GM12891 (cell line): ENCODE measurements at places on chromosomes 3 and 15.
A peak's percentile ranks its signal among the peaks of the same experiment; 100 is the strongest.

DNA sequence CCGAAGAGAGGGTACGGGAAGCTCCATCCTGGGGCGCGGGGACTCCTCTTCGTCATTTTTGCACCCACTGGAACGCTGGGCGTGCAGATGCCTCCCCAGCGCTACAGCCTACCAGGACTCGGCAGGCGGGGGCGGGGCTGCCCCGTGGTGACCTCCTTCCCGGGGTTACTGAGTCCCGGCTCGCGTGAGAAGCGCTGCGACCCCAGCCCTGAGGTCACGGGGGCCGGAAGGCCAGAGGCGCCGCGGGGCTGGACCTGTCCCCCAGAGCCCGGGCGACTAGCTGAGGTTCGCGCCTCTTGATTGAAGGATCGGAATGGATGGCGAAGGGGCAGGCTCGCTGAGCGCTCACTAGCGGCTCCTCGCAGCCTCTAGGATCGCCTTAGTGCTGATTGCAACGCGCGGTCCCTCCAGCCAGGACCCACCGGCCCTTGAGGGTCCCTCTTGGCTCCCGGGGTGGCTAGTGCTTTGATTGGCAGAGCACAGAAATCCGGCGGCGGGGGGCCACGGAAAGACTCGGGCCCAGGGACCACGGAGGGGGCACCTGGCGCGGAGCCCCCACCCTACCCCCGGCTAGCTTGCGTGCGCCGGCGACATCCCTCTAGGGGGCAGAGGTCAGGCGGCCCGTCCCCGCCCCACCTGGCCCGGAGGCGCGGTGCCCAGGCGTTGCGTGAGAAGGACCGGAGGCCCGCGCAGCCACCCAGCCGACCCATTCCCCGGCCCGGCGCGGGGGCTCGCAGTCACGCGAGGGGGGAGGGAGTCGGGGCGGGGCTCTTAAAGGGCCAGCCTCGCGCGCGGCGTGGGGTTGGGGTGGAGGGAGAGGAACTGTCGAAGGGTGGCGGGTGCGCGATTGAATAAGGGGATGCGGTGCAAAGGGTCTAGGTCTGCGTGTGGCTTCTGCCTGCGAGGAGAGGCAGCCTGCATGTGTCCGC, 781 bp upstream of the CYP1A1 start:
- peak; percentile 66 for DNase-seq

- no peak for DNase-seq
Observed at GRCh38 chr3:58495101-58495500, 3.2 kb downstream of the KCTD6 start.

GRCh38 chr3:196274585-196274984, 12.9 kb downstream of the PCYT1A start:
- peak; percentile 62 for DNase-seq

- DNase-seq, result no peak
Observed at GRCh38 chr15:42157381-42157780, 945 bp upstream of the PLA2G4F start.

GRCh38 chr3:169285057-169286033, 378.2 kb downstream of the MECOM start:
- no peak for DNase-seq

DNA sequence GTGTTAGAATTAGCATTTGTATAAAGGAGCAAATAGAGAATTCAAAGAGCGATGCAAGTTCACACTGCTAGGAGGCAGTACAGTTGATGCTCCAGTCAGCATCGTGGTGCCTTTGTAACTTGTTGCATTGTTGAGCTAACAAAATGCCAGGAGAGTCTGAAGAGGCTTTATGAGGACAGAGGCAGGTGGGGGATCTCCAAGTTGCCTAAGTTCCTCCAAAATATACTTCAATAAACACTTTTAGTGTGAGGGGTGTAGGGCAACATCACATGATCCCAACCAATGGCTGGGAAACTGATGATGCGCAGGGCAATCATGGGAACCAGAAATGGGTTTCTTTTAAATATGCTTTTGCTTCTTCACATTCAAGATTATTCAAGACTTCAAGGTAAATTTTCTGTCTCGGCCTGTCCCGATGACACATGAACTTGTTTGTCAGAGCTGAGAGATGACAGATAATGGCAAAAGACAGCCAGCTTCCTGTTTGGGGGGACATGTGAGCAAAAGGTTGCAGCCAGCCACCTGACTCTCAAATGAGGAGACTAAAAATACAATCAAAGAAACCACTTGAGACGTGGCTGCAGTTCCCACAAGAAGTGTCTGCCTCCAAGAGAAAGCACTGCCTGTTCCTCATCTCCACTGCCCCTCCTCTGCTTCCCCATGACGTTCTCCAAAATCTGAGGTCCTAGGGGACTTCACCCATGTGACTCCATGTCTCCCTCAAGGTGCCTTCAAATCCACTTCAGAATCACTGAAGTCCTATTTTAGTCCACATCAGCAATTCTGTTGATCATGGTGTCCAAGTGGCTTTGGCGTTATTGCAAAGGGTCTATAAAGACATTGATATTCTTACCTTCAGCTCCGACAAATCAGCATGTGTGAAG, 39.3 kb downstream of the KLHL6 start:
- no peak for DNase-seq

DNA sequence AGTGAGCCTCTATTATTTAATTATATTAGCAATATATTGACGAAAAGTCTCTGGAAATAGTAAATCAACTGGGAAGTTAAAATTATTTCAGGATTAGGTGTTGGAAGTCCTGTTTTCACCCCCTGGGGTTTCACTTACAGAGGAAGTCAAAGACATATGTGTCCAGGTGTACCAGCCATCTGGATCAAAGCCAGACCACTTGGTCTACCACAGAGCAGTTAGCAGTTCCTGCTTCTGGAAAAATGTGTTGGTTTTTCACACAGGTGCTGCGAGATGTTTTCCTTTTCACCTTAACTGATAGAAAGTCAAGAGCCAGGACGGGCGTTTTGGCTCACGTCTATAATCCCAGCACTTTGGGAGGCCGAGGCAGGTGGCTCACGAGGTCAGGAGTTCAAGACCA, 13.1 kb downstream of the MME start:
- no peak for DNase-seq

DNA sequence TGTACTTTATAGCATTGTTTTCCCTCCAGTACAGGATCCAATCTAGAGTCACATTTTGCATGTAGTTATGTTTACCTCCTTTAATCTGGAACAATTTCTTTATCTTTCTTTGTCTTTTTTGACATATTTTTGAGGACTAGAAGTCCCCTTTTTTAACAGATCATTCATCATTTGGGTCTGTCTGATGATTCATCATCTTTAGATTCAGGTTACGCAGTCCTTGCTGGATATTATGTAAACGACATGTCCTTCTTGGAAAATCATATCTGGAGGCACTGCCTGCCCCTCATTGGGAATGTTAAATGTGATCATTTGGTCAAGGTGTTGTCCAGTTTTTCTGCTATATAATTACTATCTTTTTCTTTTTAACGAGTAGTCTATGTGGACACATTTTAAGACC, 18.3 kb downstream of the TGM4 start:
- no peak for DNase-seq

DNA sequence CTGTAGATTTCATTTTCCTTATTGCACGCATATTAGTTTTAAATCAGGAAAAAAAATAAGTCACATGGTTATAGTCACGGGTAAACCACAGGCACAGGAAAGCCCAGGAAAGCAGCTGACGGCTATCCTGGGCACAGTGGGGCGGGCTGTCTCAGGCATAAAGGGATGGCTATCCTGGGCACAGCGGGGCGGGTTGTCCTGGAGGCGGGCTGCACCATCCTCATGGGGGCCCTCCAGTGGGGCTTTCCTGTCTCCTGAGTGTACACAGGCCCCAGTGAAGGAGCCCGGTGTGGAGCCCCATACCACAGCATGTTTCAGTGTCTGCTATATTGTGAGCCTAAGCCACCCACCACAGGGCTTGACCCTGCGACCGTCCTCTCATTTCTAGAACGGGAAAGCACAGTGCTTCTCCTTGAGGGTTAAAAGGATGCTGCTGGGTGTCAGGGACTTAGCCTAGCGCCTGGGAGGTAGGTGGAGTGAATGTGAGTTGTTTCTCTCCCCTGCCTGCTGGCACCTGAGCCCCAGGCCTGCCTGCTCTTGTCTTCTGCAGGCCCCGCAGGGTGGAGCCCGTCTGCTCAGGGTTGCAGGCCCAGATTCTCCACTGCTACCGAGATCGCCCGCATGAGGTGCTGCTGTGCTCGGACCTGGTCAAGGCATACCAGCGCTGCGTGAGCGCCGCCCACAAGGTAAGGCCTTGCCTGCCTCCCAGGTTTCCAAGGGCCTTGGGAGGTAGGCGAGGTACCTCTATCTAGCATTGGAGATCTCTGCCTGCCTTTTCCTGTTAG, 25.9 kb upstream of the PLXNA1 start:
- no peak for DNase-seq

- DNase-seq, result no peak
Observed at GRCh38 chr3:150681057-150681456, 22.7 kb downstream of the ERICH6 start.

GRCh38 chr3:94121161-94121560, 58.3 kb downstream of the NSUN3 start:
- DNase-seq, result no peak

DNA sequence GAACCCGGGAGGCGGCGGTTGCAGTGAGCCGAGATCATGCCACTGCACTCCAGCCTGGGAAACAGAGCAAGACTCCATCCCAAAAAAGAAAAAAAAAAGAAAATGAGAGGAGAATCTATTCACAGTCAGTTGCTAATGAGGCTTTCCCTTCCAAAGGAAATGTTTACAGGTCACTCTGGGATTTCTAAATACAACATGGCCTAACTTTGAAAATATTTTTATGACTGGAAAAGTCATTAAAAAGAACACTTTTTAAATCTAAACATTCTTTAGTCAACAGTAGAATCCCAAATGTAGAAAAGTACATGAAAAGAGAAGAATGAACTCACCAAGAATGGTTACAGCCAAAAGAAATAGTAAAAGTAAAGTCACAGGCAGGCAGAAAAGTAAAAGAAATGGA, 78.6 kb downstream of the PLD1 start:
- DNase-seq, result no peak

DNA sequence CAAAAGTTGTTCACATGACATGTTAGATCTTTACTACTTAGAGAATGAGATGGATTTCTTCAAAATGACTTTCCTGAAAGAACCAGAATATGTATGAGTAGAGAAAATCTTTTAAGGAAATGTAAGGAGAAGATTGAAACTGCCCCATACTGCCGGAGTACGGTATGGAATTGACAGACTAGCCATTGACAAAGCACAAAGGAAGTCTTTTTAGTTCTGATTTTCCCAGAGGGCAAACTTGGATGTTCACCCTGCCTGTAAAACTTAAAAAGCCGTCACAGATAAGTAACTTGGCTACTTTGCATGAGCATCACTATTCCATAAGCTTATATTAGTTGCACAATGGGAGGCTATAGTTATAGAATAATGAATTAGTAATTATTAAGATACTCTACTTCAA, 93.8 kb downstream of the NECTIN3 start:
- DNase-seq, result no peak

- DNase-seq, result no peak
Observed at GRCh38 chr15:78906316-78906620, 33.6 kb downstream of the MORF4L1 start.

DNA sequence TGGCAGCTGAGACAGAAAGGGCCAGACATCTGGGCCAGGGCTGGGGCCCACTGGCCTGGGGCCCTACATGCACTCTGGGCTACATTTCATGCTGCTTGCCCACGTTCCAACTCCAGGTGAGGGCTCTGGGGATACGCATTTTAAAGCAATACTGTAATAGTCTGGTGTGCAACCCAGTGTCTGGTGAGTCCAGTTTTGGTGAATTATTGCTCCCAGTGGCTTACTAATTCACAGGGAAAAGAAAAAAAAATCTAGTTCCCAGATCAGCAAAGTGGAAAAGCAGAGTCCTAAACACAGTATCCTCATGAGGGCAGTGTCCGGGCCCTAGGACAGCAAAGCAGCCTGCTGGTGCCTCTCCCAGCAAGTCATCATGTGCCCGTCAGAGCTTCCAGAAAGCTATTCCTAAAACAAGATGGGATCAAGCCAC, 82.4 kb downstream of the CCNL1 start:
- DNase-seq, result no peak

DNA sequence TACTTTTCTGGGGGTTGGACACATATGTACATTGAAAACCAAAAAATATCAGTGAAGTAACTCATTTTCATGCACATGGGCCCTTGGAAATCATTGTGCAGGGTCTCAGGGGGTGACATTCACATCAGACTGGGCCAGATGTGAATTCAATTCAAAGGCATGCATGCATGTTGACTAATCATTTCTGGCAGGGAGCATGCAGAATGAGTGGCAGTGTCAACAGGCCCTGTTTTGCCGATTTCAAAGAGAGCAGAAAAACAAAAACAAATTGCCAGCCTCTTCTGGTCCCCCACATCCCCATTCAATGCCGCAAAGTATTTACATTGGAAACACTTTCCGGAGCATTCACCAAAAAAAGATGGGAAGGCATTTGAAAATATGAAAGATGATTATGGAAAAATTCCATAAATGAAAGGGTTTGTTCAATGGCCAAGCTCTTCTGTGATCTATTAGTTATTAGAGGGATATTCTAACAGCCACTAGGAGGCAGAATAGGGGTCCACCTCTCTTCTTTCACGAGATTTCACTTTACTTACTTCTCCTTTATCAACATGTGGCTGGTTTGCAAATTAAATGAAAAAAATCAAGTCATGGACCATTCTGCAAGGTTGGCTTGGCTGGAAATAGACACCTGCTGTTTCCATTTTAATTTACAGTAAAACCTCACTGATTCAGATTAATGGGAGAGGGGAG, 119.9 kb upstream of the FEZF2 start:
- DNase-seq, result peak; percentile 3

DNA sequence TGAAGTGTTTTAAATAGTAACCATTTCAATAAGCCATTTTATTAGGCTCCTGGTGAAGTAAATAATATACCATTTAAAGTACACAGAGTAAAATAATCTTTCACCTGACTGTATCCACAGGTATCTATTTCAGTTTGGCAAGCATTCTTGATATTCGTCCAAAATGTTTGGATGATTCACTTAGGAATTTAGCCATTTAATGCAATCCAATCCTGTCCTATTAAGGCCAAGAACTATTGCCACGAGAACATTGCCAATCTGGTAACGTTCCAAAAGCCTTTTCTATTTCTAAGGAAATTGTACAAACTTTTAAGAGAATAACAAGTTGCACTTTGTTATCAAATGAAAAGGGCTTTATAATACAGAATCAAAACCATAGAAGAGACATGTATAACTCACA, 209.8 kb upstream of the THRB start:
- DNase-seq, result no peak

DNA sequence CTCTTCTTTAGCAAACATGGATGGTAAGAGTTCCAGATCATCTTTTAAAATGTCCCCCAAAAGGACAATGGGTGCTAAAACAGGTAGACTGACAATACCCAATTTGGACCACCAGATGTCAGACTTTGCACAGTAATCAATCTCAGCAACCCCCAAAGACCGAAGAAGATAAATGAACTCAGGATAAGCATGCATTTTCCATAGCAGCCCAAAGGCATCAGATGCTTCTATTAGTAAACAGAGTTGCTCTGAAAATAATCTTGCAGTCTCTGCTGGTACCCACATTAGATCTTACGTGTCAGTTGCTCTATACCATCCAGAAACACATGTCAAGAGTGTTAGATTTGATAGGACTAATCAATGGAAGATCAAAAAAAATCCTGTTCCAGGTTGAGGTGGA, 20.6 kb downstream of the MYH15 start:
- peak; percentile 5 for DNase-seq

- DNase-seq, result no peak
Observed at GRCh38 chr3:16842272-16843270, 42.2 kb upstream of the PLCL2 start.
